ENCODE measurements at places on chromosomes 2 and 18.

GRCh38 chr2:239194731-239195317 lies 206.0 kb downstream of the HDAC4 start:
- no peak for DNase-seq

DNA sequence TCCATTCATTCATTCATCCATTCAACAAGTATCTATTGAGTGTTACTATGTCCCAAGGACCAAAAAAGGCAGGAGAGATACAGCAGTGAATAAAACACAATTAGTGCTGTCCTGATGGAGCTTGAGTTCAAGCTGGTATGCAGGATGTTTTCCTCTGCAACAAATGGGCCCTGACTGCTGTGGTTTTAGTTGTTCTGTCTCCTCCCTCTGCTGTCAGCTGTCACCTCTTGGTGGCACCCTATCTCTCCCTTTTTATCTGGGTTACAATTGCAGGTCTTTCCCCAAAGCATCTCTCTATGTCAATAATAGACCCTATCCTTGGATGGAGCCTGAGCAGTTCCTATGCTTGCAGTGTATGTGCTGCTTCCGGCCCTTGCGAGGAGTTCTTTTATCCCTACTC lies 304.8 kb downstream of the PDE11A start:
- no peak for DNase-seq

DNA sequence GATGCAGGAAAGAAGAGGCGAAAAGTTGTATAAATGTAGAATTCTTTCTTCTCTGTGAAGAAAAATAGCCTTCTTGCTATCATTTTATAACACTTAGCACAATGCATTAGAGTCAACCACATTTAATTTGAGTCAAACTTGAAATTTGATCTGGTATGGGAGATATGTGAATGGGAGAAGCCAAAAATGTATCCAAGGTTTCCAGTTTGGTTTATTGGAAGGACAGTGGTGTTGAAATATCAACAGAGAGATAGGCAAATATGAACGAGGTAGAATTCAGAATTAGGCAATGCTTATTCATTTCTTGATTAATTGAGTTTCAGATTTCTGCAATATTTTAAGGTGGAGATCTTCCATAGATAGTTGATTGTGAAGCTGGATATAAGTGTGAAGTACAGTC lies 991.9 kb upstream of the CHAC2 start:
- DNase-seq, result no peak

GRCh38 chr18:78926243-78926615 lies 53.4 kb upstream of the SALL3 start:
- no peak for DNase-seq

- no peak for DNase-seq
Measured at GRCh38 chr18:22838639-22839277, 94.4 kb upstream of the RBBP8 start.

DNA sequence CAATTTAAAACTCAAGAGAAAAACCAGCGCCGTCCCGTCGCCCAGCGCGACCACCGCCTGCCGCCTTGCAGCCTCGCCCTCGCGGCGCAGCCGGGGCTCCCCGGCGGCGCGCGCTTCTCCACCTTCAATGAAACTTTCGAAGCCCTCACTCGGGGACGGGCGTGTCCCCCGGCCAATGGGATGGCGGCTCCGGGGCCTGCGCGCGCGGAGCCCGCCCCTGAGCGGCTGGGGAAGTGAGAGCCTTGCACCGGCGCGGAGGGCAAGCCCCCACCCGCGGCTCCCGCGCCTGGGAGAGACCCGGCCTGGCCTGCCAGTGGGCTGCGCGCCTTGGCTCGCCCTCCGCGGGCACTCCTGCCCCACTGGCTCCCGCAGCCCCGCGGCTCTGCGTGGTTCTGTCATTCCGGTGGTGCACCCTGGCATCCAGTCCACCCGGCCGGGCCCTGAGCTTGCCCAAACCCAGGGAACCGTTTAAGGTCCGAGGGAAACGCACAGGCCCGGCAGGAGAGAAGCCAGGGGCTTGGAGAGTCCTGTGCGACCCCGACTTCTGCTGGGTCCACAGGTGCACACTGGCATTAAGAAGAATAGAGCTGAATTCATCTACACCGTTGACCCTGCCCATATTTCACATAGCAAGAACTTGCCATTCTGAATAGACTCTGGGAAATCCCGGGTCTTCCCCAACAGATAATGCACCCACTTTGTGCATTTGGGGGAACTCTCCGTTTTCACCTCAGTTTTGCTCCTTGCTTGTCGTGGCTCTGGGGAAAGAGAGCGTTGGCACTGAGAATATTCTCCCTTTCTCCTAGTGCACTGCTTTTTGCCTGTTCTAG lies at the start of gene PIEZO2:
PIEZO2 (minus strand) TSS at position 129 of the 830 bp plus-strand sequence. CDS start 981 bp downstream, outside the sequence.
- no peak for DNase-seq

- DNase-seq, result no peak
Measured at GRCh38 chr2:64478502-64479230, 24.7 kb downstream of the LGALSL start.

- no peak for DNase-seq
Measured at GRCh38 chr2:70519453-70519852, 34.2 kb downstream of the TGFA start.

GRCh38 chr2:54015798-54016699 lies 45.3 kb upstream of the PSME4 start:
- DNase-seq, result no peak

DNA sequence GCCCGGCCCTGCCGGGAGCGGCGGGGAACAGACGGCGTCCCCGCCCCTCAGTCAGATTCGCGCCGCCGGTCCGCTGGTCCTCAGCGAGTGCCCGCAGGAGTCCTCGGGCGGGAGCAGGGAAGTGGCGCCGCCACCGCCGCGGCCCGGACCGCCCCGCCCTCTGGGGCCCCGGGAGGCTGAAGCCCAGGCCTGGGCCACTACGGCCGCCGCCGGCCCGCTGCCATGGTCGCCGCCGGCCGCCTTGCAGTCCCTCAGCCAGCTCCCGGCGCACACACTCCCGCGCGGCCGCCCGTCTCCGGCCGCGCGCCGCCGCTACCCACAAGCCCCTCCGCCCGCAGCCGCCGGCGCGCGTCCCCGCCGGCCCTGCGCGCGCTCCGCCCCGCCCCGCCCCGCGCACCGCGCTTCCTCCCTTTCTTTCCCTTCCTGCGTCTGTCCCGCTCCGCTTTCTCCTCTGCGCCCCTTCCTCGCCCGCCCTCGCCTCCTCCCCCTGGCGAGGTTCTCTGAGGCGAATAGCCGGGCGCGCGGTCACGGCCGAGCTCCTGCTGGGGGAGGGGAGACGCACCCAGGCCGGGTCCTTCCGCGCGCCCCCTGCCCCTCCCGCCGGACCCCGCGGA lies at the start of gene ROCK2:
ROCK2 (minus strand) TSS at position 295 of the 614 bp plus-strand sequence. CDS start 500 bp downstream, outside the sequence.
- no peak for DNase-seq

DNA sequence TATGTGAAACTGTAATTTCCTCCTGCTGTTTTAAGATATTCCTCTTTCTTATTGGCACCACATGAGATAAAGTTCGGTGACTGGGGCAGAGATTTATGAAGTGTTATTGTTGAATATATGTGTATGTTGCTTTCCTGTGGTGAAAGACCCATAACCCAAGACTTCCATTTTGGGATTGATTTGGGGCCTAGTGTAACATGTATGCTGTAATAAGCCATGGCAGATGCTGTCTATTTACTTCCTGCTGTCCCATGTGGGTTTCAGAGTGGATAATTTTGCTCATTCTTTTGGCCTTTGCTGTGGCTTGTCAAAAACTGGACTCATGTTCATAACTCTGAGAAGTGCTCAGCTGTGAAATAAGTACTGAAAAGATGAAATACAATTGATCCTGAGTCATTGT lies 10.8 kb upstream of the MYO1B start:
- DNase-seq, result no peak

GRCh38 chr2:131590896-131591295 lies 63.2 kb downstream of the CCDC74A start:
- no peak for DNase-seq

DNA sequence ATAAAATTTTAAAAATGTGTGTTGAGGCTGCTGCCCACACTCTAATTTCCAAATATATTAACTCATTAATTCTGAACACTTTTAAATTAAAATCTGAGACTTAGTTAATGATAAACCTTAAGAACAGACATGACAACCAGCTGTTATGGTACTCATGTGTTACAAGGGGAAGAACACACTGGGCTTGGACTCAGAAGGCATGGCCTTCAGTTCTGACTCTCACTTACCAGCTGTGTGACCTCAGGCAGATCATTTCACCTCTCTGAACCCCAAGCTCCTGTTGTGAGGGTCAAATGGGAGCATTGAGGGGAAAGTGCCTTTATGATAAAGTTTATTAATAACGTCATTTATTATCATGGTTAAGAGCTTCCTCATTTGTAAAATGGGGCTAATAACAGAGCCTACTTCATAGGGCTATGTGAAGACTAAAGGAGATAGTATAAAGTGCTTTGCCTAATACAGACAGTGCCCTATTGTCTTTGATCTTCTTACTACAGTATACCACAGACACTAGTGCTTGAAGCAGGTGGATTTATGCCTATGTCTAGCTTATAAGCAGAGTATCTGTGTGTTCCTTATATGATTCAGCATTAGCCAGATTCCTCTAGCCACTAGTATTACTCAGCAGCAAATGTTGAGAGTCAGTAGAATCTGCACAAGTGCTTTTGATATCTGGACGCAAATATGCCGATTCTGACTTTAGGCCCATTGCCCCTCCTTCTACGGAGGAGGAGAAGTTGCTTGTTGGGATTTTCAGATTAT lies 99.6 kb downstream of the SGPP2 start:
- DNase-seq, result no peak

DNA sequence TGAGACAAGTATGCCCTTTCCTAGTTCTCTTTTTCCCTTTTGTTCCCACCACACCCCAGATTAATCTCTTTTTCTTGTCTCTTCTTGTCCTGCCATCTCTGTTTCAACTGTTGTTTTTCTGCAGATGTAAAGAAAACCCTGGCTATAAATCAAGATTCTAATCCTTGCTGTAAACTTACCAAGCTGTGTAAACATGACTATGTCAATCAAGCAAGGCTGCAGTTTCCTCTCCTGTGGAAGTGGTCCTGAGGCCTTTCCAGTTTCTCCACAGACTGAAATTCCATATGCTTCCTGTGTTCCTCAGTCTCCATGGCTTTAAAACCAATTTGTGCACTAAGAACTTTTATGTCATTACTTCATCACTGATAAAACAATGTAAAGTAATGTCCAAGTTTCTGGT lies 288.8 kb upstream of the PIK3C3 start:
- peak; percentile 27 for DNase-seq

DNA sequence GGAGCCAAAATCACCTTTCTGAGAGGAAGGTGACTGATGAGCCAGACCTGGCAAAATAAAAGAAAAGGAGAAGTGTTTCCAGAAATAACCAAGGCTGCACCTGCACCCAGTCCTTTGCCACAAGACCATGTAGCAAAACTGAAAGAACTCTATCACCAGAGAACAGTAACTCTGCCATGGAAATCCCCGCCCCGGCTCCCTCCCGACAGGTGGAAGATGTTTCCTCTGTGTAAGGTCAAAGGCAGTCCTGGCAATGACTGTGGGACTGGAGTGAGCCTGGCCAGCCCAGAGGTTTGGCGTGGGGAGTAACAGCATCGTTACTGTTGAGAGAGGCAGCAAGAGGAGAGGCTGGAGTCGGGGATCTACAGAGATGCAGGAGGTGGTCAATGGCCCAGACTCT lies 42.3 kb downstream of the SPRED2 start:
- no peak for DNase-seq

- no peak for DNase-seq
Measured at GRCh38 chr2:119377294-119377992, 10.7 kb downstream of the DBI start.

DNA sequence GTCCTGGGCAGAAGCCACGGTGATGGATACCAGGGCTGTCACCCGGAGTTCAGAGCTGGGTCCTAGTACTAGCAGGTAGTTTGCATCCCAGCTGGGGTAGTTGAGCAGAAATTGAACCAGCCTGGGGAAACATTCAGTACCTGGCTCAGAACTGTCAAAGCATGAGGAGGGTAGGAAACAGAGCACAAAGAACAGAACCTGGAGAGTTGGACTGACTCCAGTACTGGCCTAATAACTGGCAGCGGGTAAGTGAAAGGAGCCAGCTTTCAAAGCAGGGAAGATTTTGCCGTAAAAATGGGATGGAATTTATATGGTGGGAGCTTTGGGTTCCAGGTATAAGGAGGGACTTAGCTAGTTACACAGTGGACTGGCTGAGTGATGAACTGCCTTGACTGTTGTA lies 23.8 kb downstream of the ATG16L1 start:
- DNase-seq, result no peak

DNA sequence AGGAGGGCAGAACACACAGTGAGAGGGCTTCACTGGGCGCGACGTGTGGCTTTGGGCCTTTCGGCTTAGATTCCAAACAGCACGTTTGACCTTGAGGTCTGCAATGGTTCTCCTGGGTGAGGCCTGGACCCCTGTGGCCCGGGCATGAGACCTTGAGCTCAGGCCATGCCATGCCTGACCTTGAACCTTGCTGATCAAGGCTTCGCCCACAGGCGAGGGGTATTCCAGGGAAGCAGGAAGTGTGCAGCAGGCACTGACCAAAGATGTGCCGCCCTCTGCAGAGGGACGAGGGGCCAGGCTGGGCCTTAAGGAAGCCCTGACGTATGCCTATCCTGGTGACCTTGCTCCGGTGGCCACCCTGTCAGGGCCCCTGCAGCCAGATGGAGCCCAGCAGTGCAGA lies 178.3 kb upstream of the HDAC4 start:
- no peak for DNase-seq

GRCh38 chr2:62573137-62573731 lies 67.2 kb upstream of the TMEM17 start:
- no peak for DNase-seq

DNA sequence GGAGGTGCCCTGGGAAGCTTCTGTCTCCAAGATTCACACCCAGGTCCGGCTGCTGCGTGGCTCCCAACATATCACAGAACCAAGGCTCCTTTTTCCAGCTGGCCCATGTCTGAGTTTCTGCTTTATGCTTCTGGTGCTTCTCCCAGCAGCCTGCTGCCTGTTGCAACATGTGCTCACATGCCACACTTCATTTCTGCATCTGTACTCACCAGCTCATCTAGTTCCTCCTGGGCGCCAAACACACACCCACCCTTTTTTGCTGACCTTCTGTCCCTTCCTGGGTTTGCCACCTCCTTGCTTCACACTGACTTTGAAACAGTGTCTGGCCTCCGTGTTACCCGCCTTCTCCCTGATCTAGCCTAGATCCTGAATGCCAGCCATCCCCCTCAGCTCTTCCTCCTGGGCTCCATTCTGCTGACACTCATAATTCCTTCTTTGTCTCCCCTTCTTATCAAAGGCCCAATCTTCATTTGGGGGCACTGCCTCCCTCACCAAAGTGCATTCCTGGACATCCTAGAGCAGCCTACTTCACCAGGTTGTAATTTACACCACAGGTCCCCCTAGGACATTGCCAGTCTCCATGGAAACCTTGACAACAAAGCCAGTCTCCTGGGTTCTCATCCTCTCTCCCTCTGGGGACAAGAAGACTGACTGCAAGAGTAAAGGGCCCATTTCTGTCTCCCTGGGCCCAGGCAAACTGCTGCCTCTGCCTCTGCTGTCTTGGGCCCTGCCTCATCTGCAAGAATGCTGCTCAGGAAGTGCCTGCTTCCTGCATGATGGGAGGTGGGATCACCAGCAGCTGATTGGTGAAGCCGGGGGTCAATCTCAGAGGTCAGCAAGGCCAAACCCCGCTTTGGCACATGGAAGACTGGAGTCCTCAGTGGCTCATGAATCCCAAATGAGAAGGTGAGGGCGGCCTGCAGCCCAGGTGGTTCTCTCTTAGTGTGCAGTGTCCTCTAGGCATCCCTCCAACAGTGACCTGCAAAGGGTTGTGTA lies 13.9 kb upstream of the PROM2 start:
- DNase-seq, result no peak

GRCh38 chr2:201959198-201959597 lies 74.5 kb upstream of the FZD7 start:
- no peak for DNase-seq

Measured in NCI-H1436 treated with DMSO at 0.1 percent for 48 hours (cell line).